ENCODE measurements at places on chromosomes 13 and 19.

GRCh38 chr19:20067943-20068342, 9.9 kb upstream of the ZNF90 start:
- no peak for DNase-seq

DNA sequence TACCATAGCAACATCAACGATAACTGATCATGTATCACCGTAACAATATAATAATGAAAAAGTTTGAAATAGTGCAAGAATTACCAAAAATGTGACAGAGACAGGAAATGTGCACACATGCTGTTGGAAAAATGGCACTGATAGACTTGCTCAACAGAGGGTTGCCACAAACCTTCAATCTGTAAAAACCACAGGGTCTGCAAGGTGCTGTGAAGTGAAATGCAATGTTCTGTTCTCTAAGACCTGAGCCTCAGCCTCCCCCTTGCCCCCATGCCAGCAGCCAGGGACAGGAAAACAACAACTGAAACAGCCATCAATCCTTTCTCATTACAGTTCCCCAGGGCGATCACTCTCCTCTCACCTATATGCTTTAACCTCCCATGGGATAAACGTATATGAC, 88.4 kb downstream of the USP12 start:
- DNase-seq = no peak

- DNase-seq = no peak
These were observed 6.3 kb downstream of the FXYD5 start for GRCh38 chr19:35160629-35161433.

GRCh38 chr13:71799324-71799723, 67.7 kb downstream of the DACH1 start:
- no peak for DNase-seq

- no peak for DNase-seq
These were observed 84.5 kb downstream of the MBNL2 start for GRCh38 chr13:97306645-97307044.

DNA sequence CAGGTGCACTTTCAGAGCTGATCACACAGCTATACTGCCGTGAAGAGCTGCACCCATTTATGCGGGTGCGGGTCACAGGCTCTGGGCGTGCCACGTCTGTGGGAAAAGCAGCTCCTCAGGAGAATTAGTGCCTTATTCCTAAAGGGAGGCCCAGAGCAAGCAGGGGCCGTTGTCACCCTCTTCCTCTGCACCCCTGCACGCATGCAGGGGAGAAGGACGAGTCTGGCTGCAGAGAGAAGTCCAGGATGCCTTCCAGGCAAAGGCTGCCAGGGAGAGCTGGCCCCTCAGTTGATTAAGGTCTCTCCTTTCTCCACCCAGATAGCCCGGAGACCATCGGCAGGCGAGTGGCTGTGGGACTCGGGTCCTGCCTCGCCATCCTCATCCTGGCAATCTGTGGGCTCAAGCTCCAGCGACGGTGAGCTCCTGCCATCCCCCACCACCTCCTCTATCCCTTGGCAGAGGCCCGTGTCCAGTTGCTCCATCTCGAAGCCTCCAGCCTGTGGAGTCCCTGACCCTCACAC, 3.1 kb upstream of the FFAR1 start:
- DNase-seq = no peak

DNA sequence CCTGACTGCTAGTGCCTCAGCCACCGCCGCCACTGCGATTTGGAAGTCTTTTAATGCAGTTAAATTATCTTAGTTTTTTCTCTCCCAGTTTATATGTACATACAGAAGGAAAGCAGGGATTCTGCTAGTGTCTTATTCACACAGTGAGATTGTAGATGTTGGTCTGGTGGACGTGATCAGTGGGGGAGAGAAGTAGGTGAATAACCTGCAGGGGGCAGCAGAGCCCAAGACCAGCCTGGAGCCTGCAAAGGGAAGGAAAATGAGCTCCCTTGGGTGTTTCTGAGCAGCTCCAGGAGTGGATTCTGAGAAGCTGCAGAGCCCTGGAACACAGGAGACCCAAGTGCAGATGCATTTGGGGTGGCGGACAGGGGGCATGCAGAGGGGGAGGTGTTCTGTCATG, 26.3 kb downstream of the ZNF844 start:
- DNase-seq = no peak

DNA sequence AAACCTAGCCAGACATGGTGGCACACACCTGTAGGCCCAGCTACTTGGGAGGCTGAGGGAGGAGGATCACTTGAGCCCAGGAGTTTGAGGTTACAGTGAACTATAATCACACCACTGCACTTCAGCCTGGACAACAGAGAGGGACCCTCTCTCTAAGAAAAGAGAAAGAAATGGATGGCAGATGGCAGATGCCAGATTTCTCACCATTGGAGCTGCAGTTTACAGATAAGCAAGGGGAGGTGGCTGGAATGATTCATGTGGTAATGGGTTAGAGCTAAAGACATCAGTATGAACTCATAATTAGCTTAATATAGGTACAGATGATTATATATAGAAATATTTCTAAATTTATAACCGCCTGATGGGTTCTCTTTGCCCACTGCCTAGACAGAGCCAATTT, 80.1 kb upstream of the IPO5 start:
- no peak for DNase-seq

- no peak for DNase-seq
These were observed 81.8 kb downstream of the SPRY2 start for GRCh38 chr13:80259159-80259558.

- no peak for DNase-seq
These were observed 34.4 kb upstream of the SIN3B start for GRCh38 chr19:16794456-16795441.

DNA sequence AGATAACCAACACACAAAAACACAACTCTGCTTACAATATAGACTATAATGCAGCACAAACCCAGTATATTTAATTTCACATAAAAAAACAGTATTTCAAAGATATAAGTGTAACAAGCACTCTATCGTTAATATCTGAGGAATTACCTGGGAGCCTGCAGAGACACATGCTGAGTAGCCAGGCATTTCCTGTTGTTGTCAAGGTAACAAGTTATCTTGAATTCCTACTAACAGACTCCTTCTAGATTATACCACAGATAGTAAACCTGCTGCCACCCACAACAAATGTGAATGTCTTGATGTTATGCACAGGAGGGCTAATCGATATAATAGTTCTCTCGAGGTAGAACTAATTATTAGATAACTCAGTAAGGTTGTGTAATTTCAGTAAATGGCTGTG, 826.0 kb upstream of the PRR20A start:
- no peak for DNase-seq

DNA sequence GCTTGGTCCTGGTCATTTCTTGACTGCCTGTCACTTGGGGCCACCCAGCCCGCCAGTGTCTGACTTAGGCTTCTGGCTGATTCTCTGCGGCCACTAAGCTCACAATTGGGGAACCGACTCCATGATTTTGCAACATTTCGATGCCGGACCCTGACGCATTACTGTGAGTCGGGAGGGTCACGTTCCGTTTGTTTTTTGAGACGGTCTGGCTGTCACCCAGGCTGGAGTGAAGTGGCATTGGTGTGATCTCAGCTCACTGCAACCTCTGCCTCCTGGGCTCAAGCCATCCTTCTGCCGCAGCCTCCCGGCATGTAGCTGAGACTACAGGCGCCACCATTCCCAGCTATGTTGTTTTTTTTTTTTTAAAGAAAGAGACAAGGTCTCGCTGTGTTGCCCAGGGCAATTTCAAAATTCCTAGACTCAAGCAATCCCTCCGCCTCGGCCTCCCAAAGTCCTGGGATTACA, 3.2 kb upstream of the ADAT3 start:
- no peak for DNase-seq

- DNase-seq = no peak
These were observed 540 bp upstream of the ZFP36 start for GRCh38 chr19:39405958-39406655.

- DNase-seq = no peak
These were observed 23.6 kb downstream of the LYL1 start for GRCh38 chr19:13078897-13079541.

- DNase-seq = no peak
These were observed 371.3 kb downstream of the SLC7A1 start for GRCh38 chr13:29224206-29224605.
